ENCODE measurements at places on chromosomes 3 and 15. TPM values are rescaled to one million over a fixed set of nuclear protein-coding genes. Genes with fewer than 3 reads are reported as not detected.

Gene TTLL13
- total RNA-seq = 0.30 TPM

GRCh38 chr15:46120713-46121112 lies 485.9 kb downstream of the SQOR start:
- H3K27me3 ChIP-seq = no peaks in the 10 kb centered on the region
- no peak overlapping the region for H3K27ac ChIP-seq
- H3K4me1 ChIP-seq = no peaks in the 10 kb centered on the region
- DNase-seq = no peak
- no peak overlapping the region for H3K4me3 ChIP-seq

GRCh38 chr3:160279657-160280056 lies 54.4 kb downstream of the C3orf80 start:
- DNase-seq = no peak
- no peaks in the 10 kb centered on the region for H3K36me3 ChIP-seq
- no peaks in the 10 kb centered on the region for H3K4me1 ChIP-seq
- H3K4me3 ChIP-seq = no peak overlapping the region

- DNase-seq = no peak
- H3K27ac ChIP-seq = no peak overlapping the region
- no peak overlapping the region for H3K4me3 ChIP-seq
- H3K27me3 ChIP-seq = no peaks in the 10 kb centered on the region
- H3K36me3 ChIP-seq = no peaks in the 10 kb centered on the region
Observed at GRCh38 chr15:96599268-96599667, 268.8 kb downstream of the NR2F2 start.

GRCh38 chr3:144444061-144444460 lies 472.4 kb downstream of the DIPK2A start:
- DNase-seq = no peak
- H3K36me3 ChIP-seq = no peaks in the 10 kb centered on the region
- no peak overlapping the region for H3K27ac ChIP-seq
- H3K4me1 ChIP-seq = no peaks in the 10 kb centered on the region
- no peak overlapping the region for H3K4me3 ChIP-seq

GRCh38 chr15:83380682-83381081 lies 66.5 kb upstream of the SH3GL3 start:
- no peak overlapping the region for H3K4me3 ChIP-seq
- peaks cover 29% of the 10 kb centered on the region for H3K27me3 ChIP-seq
- no peak for DNase-seq
- H3K4me1 ChIP-seq = peaks cover 11% of the 10 kb centered on the region
- H3K36me3 ChIP-seq = no peaks in the 10 kb centered on the region
